ENCODE measurements at places on chromosomes 13 and 19. TPM values are rescaled to one million over a fixed set of nuclear protein-coding genes. Genes with fewer than 3 reads are reported as not detected.

CYP4F8 gene
- polyA plus RNA-seq: not detected

GRCh38 chr13:73062468-73062867, 3.7 kb downstream of the KLF5 start:
- no peak overlapping the region for H3K4me3 ChIP-seq
- no peak for DNase-seq
- peaks cover 5% of the 10 kb centered on the region for H3K27me3 ChIP-seq
- no peaks in the 10 kb centered on the region for H3K4me1 ChIP-seq
- H3K27ac ChIP-seq: no peak overlapping the region

- DNase-seq: no peak
- H3K36me3 ChIP-seq: no peaks in the 10 kb centered on the region
- no peak overlapping the region for H3K27ac ChIP-seq
- no peaks in the 10 kb centered on the region for H3K4me1 ChIP-seq
- H3K27me3 ChIP-seq: no peaks in the 10 kb centered on the region
Measured at GRCh38 chr13:40776681-40777165, 5.7 kb upstream of the MRPS31 start.

GRCh38 chr13:46834657-46835056, 37.7 kb upstream of the ESD start:
- H3K4me3 ChIP-seq: no peak overlapping the region
- DNase-seq: no peak
- no peaks in the 10 kb centered on the region for H3K36me3 ChIP-seq

- no peaks in the 10 kb centered on the region for H3K27me3 ChIP-seq
- DNase-seq: peak; percentile 63
- no peaks in the 10 kb centered on the region for H3K36me3 ChIP-seq
Measured at GRCh38 chr13:106532111-106532929, 3.1 kb downstream of the EFNB2 start.

Measured in kidney (tissue), 22 donors.